ENCODE measurements at places on chromosomes 2 and 18.

GRCh38 chr2:25281941-25282340 lies 59.8 kb downstream of the DNMT3A start:
- no peak for DNase-seq

GRCh38 chr2:205775097-205775877 lies 93.0 kb downstream of the NRP2 start:
- DNase-seq = peak; percentile 25

- DNase-seq = no peak
These were observed 73.8 kb downstream of the MAP3K20 start for GRCh38 chr2:173149491-173149890.

- no peak for DNase-seq
These were observed 69.3 kb upstream of the BZW1 start for GRCh38 chr2:200742426-200742825.

- no peak for DNase-seq
These were observed 118.2 kb downstream of the CTNNA2 start for GRCh38 chr2:79630972-79631557.

DNA sequence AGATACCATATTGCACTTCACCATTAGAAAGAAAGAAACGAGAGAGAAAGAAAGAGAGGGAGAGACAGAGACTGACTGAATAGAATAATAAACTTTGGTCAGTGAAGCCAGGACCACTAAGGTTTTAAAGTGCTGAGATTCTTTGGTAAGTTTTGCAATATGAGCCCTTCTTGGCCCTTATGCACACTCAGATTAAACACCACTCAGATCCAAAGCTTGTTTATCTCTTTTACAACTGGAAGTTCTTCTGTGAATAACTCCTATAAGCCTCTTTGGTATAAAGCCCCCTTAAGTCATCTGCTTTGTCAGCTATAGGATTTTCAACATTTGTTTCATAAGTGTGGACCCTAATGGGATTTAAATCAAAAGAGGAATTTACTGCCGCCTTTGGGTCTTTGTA lies 40.8 kb downstream of the PID1 start:
- no peak for DNase-seq

DNA sequence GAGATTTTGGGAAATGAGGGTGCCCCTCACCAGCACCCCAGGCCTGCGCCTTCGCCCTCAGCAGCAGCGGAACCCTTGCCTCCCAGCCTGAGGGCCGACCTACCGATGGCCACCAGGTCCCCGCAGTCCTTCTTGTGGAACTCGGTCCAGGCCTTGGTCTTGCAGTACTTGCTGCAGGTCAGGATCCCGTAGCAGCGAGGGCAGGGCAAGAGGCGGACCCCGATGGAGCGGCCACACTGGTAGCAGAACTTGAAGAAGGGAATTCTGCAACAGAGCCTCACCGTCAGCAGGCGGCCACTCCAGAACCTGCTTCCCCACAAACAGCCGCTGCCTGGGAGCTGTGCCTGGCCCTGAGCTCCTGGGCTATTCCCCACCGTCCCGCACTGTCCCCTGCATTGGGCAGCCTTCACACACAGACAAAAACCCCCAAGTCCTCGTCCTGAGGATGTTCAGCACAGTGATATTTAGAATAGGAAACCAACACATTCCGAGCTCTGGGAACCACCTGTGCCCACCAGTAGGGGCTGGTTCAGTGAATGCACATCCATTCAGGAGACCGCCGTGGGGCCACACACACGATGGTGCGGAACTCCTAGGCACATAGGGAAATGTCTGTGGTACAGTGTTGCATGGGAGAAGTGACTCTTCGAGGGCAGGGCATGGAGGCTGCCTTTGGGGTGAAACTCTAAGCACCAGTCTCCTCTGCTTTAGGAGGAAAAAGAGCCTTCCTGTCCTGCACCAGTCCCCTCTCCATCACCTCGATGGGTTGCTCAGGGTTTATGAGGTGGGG lies 45.6 kb downstream of the GPC1 start:
- DNase-seq = no peak

DNA sequence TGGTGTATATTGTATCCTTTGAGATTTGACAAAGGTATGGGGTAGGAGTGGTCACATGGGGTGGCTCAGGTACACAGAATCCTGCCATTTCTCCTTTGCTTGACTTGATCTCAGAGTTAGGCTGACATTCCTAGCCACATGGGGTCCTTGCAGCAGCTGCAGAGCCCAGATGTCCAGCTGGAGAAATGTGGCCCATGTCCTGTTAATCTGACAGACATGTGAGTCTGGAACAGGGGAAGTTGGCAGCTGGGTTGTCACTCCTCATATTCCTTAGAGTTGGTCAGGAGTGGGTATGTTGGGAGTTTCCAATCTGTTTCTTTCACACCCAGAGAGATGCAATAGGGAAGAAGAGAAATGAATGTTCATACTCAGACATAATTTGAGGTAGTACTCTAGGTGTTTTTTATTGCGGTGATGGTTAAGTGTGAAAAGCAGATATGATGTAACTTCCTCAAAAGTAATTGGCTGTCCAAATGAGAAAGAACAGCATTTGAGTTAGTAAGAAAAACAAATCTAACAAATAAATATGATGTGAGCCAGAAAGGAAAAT lies 402.6 kb upstream of the MEIS1 start:
- no peak for DNase-seq

DNA sequence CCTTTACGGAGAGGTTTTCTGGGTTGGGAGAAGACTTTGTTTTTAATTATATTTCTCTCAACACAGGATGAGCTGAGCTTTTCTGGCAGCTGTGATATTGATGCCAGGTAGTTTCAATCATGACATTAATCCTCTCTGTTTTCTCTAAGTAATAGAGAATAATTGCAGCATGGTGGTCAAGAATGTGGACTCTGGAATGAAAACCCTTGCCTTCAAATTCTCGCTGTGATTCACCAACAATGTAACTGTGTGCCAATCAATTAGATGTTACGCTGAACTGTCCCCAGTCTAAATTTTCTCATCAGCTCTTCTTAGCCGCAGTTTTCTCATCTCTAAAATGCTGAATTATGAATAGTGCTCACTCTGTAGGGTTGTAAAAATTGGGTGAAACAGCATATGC lies 31.6 kb upstream of the PPM1B start:
- no peak for DNase-seq

GRCh38 chr2:164642946-164643555 lies 21.8 kb upstream of the GRB14 start:
- DNase-seq = no peak

GRCh38 chr2:73825408-73825807 lies 3.4 kb upstream of the STAMBP start:
- no peak for DNase-seq

DNA sequence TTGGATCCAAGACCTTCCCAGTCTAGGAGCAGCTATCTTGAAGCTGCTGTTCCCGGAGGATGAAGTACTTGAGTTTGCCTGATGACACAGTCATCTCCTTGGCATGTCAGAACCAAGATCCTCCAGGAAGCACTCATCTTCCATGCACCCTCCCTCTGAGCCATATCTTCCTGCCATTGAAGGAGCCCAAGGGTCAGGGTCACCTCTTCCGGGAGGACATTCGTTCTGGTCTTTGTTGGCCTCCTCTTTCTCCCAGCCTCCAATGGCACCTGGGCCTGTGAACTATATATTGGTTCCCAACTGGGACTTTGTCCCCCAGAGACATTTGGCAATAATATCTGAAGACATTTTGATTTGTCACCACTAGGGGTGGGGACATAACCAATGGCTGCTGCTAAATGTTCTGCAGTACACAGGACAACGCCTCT lies 4.2 kb upstream of the MYO7B start:
- no peak for DNase-seq

GRCh38 chr18:56285387-56286065 lies 352.9 kb downstream of the TXNL1 start:
- DNase-seq = no peak

Data from BE2C (cell line).